ENCODE measurements at places on chromosomes 1 and 21. TPM values are rescaled to one million over a fixed set of nuclear protein-coding genes. Genes with fewer than 3 reads are reported as not detected.

DNA sequence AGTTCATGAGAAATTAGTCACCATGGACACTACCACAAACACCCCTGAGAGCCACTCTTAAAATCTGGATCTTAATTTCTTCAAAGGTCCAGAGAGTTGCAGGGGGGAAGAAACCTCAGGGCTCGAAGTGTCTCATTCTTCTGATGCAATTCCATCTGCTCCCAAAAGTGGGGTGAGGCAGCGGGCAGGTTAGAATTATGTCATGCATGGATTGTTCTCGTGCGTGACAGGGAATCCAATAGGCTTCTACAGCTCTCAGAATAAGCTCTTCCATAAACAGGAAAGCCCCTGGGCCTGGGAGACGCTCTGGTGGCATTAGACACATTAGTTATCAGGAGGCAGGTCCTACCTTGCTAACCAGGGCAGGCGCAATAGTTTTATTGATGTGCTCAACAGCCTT lies 8.4 kb downstream of the ENO1 start:
- H3K27me3 ChIP-seq = no peaks in the 10 kb centered on the region
- peak overlapping the region; percentile 27 for H3K27ac ChIP-seq
- H3K36me3 ChIP-seq = peaks cover 72% of the 10 kb centered on the region
- no peak overlapping the region for H3K4me3 ChIP-seq

DNA sequence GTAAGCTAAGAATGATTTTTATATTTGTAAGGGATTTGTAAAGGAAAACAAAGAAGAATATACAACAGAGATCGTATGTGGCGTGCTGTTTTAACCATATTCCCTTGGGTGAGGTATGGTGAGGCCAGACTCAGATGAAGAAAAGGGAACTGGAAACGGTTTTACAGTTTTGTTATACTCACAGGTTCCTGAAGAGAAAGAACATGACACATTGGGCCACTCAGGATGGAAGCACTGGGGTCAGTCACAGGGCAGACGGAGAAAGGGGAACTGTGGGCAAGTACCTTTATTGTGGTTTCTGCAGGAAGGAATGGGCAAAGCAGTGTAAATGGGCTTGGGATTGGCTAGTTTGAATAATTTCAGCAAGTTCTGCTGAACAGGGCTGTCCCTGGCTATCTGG lies 177.4 kb downstream of the LBR start:
- no peak overlapping the region for H3K27ac ChIP-seq
- no peaks in the 10 kb centered on the region for H3K36me3 ChIP-seq
- no peaks in the 10 kb centered on the region for H3K27me3 ChIP-seq
- DNase-seq = no peak

DNA sequence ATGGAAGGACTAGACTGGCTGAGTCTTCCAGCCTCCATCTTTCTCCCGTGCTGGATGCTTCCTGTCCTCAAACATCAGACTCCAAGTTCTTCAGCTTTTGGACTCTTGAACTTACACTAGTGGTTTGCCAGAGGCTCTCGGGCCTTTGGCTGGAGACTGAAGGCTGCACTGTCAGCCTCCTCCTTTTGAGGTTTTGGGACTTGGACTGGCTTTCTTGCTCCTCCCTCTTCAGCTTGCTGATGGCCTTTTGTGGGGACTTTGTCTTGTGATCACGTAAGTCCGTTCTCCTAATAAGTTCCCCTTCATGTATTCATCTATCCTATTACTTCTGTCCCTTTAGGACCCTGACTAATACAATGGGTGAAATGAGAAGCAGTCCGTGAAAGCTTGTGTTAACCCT lies 196.4 kb downstream of the KAZN start:
- H3K4me1 ChIP-seq = no peaks in the 10 kb centered on the region
- no peaks in the 10 kb centered on the region for H3K36me3 ChIP-seq
- no peak overlapping the region for H3K27ac ChIP-seq
- H3K27me3 ChIP-seq = peaks cover 10% of the 10 kb centered on the region

DNA sequence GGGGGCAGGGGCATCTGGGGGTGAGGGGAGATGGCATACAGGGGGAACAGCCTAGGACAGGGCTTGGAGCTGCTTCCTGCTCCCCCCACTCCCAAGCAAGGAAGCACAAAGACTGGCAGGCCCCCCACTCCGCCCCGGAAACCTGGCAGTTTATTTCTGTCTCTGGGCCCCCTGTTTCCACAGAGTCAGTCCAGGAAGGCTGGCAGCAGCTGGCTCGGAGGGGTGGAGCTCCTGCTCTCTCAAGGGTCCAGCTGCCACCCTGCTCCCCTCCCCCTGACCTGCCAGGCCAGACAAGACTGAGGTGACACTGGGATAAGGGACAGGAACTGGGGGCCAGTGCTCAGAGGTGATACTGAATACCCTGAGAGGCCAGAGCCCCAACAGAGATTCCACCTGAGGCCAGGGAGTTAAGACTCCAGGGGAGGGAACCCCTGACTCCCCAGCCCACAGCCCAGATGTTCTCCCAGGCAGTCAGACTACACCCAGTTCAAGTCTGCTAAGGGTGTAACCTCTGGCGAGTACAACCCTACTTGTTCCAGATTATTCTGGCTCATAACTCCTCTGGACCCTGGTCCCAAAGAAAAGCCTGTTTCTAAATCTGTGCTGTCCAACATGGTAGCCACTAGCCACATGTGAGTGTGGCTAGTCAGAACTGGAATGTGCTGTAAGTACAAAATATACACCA lies 26.3 kb downstream of the AHDC1 start:
- H3K27me3 ChIP-seq = no peaks in the 10 kb centered on the region
- peak overlapping the region; percentile 95 for H3K27ac ChIP-seq
- H3K4me1 ChIP-seq = peaks cover 100% of the 10 kb centered on the region
- no peak for DNase-seq
- H3K4me3 ChIP-seq = no peak overlapping the region
- H3K36me3 ChIP-seq = peaks cover 8% of the 10 kb centered on the region

The ANKRD34A gene
- total RNA-seq = 0.42 TPM

The GJA8 gene
- not detected for total RNA-seq

The IL20 gene
- total RNA-seq = not detected
